ENCODE measurements at places on chromosomes 2 and 18. TPM values are rescaled to one million over a fixed set of nuclear protein-coding genes. Genes with fewer than 3 reads are reported as not detected.
A peak's percentile ranks its signal among the peaks of the same experiment; 100 is the strongest.

The SIX2 gene
- total RNA-seq = not detected

The FSHR gene
- not detected for total RNA-seq

DNA sequence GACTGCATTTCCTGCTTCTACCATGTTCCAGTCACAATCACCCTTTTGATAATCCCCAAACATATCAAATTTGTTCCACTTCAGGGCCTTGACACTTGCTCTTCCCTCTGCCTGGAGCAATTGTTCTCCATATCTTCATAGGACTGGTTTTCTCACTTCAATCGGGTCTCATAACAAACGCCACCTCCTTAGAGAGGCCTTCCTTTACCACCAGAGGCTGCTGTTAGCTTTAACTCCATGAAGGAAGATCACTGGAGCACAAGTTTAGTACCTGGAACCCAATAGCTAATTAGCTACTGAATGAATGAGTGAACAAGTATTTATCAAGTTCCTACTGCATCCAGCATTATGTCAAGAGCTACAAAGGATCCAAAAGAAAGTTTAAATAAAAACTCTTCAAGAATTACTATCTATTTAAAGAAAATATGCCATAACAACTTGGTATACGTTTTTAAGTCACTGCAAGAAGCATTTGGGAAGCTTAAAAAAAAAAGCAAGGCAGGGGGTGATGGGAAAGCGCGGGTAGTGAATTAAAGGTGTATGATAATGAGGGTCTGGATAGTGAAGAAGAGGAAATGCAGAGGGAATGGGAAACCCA lies 58.8 kb downstream of the BAZ2B start:
- H3K36me3 ChIP-seq = no peaks in the 10 kb centered on the region
- no peak for DNase-seq
- H3K27me3 ChIP-seq = no peaks in the 10 kb centered on the region
- no peaks in the 10 kb centered on the region for H3K4me1 ChIP-seq
- H3K27ac ChIP-seq = no peak overlapping the region

DNA sequence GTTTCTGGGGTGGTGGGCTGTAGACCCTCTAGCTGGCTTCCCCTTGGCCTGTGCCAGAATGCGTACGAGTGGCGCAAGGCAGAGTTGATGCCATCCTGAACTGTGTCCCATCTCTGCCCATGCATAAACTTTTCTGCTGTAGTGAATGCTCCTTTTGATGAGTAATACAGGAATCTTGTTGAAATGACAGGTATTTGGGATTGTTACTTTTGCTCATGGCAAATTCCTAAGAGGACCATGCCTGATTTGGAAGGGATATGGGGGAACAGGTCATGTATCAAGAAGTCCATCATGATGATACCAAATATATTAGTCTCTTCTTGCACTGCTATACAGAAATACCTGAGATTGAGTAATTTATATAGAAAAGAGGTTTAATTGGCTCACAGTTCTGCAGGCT lies 648.0 kb downstream of the SLC4A3 start:
- no peak overlapping the region for H3K4me3 ChIP-seq
- H3K27me3 ChIP-seq = no peaks in the 10 kb centered on the region
- no peaks in the 10 kb centered on the region for H3K36me3 ChIP-seq
- no peak overlapping the region for H3K27ac ChIP-seq
- H3K4me1 ChIP-seq = no peaks in the 10 kb centered on the region

DNA sequence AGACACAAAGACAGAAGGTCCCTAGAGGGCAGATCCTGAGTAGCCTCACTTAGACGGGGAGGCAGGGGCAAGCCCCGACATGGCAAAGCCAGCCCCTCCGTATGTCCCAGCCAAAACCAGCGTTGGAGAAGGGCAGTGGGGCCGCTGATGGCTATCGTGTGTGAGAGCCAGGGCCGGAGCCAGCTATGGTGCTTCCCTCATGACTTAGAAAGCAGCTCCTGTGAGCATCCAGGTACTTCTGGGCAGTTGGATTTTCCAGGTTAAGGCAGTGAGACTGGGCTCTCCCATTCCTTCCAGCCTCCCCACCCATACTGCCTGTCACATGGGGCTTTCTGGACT lies 31.2 kb upstream of the ROCK2 start:
- no peak overlapping the region for H3K4me3 ChIP-seq
- no peak for DNase-seq

- peak; percentile 68 for DNase-seq
- peaks cover 39% of the 10 kb centered on the region for H3K4me1 ChIP-seq
- H3K27me3 ChIP-seq = no peaks in the 10 kb centered on the region
- H3K4me3 ChIP-seq = no peak overlapping the region
- no peak overlapping the region for H3K27ac ChIP-seq
These were observed 3.1 kb downstream of the KDSR start for GRCh38 chr18:63363951-63364350.

DNA sequence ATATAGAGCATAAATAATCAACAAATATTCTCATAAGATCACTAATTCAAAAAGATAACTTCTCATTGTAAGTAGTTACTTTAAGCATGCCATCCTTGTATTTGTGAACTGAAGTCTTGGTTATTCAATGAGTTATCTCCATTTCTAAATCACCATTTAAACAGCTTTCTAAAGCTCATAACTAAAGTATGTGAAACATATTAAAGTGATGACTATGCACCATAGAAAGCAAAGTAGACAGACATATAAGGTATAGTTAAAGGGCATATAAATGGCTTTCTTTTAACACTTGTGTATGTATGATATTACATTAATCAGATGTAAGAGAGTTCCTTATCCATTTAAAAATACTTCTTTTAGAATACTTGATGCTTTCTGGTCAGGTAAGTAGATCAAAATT lies 83.5 kb downstream of the IKZF2 start:
- DNase-seq = no peak
- H3K27ac ChIP-seq = no peak overlapping the region
- H3K4me1 ChIP-seq = peaks cover 9% of the 10 kb centered on the region
- no peak overlapping the region for H3K4me3 ChIP-seq
- H3K27me3 ChIP-seq = no peaks in the 10 kb centered on the region

DNA sequence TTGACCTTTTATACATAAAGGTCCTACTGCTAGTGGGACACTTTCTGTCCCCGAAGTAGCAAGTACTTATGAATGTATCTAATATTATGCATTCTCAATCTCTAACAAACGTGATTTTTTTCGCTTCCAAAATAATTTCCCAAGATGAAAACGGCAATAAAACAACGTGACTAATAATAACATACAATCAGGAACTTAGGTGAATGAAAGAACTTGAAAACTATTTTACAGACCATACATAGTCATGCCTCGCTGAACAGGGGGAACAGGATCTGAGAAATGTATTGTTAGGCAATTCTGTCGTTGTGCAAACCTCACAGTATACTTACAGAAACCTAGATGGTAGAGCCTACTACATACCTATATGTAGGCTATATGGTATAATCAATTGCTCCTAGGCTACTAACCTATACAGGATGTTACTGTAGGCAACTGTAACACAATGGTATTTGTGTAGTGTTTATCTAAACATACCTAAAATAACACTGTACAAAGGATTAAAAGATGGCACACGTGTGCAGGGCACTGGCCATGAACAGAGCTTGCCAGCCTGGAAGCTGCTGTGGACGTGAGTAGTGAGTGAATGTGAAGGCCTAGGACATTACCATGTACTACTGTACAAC lies 2.5 kb downstream of the RTN4 start:
- H3K36me3 ChIP-seq = no peaks in the 10 kb centered on the region
- no peak overlapping the region for H3K27ac ChIP-seq
- H3K4me1 ChIP-seq = peaks cover 68% of the 10 kb centered on the region
- DNase-seq = no peak
- peak overlapping the region; percentile 41 for H3K4me3 ChIP-seq

DNA sequence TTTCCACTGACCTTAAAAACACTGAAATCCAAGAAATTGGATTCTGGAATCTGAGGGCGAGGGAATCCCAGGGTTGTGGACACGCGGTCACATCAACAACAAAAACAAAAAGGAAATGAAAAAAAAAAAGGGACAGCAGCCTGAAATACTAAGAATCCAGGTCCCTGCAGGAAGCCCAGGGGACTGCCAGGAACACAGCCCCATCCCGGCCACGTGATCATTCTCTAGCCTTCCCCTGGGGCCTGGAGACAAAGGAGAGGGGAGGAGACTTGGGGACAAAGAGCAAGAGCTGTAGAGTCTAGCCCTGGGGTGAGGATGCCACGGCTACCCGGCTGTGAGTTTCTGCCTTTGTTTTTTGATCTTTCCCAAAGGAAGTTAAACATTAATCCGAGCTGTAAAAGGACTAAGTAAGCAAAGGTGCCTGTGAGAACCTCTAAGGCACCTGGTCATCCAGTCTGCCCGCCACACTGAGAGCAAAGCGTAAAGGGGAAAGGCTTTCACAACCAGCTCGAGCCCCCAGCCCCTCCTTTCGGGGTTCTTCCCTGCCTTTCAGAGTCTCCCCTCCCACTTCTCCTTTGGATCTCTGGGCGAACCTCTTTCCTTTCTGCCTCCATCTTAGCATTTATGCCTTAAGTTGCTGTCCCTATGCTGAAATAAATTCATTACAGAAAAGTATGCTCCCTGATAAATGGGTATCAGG lies 57.9 kb upstream of the MSH2 start:
- no peak overlapping the region for H3K4me3 ChIP-seq
- peaks cover 6% of the 10 kb centered on the region for H3K4me1 ChIP-seq
- no peak overlapping the region for H3K27ac ChIP-seq
- no peak for DNase-seq
- no peaks in the 10 kb centered on the region for H3K36me3 ChIP-seq
- no peaks in the 10 kb centered on the region for H3K27me3 ChIP-seq

- peaks cover 58% of the 10 kb centered on the region for H3K4me1 ChIP-seq
- no peak for DNase-seq
- no peaks in the 10 kb centered on the region for H3K36me3 ChIP-seq
- no peak overlapping the region for H3K4me3 ChIP-seq
- H3K27me3 ChIP-seq = no peaks in the 10 kb centered on the region
- no peak overlapping the region for H3K27ac ChIP-seq
These were observed 188.5 kb downstream of the HDAC4 start for GRCh38 chr2:239212121-239212928.

- H3K4me1 ChIP-seq = peaks cover 53% of the 10 kb centered on the region
- peaks cover 41% of the 10 kb centered on the region for H3K36me3 ChIP-seq
- H3K27ac ChIP-seq = no peak overlapping the region
- H3K4me3 ChIP-seq = no peak overlapping the region
- DNase-seq = peak; percentile 57
- H3K27me3 ChIP-seq = no peaks in the 10 kb centered on the region
These were observed 133.9 kb downstream of the MAP4K4 start for GRCh38 chr2:101831351-101831865.

Data from CD4-positive, alpha-beta memory T cell (primary cell).